Hypothalamus (tissue), 51 donors: ENCODE measurements at places on chromosomes 1 and 21.

DNA sequence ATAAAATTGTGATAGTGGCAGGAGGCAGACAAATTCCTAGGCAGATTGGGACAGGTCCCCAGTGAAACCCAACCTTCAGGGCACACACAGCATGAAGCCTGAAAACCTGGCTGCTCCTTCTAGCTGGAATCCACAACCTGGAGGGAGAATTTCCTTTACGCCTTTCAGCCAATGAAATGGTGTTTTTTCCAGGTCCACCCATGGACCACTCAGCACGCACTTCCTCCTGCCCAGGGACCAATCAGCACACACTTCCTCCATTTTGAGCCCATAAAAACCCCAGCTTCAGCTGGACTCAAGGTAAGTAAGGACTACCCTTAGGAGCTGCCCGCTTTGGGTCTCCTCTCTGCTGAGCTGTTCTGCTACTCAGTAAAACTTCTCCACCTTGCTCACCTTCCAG is 120.1 kb downstream of the AKT3 start:
- no peak for DNase-seq

- no peak for DNase-seq
Observed at GRCh38 chr1:76770979-76771378, 96.3 kb upstream of the ST6GALNAC5 start.

- DNase-seq: no peak
Observed at GRCh38 chr1:61000327-61000726, 82.0 kb upstream of the NFIA start.

DNA sequence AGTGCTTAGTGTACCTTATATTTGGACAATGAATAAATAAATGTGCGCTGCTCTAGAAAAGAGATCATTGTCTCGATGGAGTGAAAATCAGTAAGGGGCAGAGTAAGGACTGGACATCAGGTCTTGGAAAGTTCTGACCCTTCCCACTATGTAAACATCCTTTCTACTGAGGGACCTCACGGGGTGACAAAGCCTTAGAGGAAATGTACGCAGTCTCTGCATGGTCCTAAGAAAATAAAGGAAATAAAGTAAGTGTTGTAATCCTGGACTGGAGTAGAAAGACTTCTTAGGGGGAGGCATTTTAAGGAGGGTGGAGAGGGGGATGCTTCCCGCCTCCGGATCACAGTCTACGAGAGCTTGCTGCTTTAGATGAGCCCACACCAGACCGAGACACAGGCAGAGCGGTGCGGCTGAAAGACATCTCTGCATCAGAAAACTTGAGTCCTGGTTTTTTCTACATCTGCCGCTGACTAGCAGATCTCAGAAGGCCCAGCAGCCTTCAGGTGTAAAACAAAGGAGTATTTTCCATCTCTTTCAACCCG is 22.3 kb upstream of the GPR137B start:
- DNase-seq: no peak

DNA sequence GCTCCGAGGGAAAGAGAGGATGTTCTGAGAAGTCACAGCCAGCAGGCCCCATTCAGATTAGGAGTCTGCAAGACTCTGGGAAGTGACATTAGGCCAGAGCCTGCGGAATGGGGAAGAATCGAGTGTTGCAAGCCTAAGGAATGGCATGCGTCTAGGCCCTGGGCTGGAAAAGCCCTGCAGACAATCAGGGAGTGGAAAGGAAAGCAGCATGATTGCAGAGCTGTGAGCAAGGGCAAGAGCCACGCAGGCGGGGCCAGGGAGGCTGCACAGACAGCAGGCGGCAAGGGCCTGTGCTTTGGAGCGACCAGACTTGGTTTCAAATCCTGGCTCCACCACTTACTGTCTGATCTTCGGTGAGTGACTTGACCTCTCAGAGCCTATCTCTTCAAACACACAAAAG is 118.2 kb downstream of the RRAGC start:
- no peak for DNase-seq
